ENCODE measurements at places on chromosomes 6 and 20.
A peak's percentile ranks its signal among the peaks of the same experiment; 100 is the strongest.

- DNase-seq: no peak
Observed at GRCh38 chr6:56708810-56709597, 66.3 kb upstream of the DST start.

GRCh38 chr6:166655713-166656229, 28.7 kb upstream of the RPS6KA2 start:
- DNase-seq: no peak

DNA sequence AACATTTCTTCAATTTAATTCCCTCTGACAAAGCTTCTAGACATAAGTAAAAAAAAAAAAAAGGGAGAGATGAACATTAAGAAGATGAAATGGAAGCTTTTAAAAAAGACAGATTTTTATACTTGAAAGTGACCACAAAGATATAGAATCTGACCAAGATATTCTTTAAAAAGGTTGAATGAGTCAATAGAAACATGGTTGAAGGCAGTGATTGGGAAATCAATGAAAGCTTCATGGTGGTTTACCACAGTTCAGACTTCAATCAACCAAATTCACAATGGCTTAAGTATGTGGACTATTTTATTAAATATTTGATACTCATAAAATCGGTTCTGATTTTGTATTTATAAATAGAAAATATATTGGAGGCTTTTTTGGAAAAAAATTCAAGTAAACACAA, 248.4 kb upstream of the HSF2 start:
- DNase-seq: no peak

- DNase-seq: no peak
Observed at GRCh38 chr6:24798740-24799540, at the start of gene ARMH2. ARMH2 (minus strand) TSS chr6:24798917; CDS start chr6:24798857, 60 bp downstream.

GRCh38 chr20:10219452-10219791, 792 bp downstream of the SNAP25 start:
- DNase-seq: peak; percentile 18

- no peak for DNase-seq
Observed at GRCh38 chr20:21089391-21089790, 16.8 kb downstream of the LINC00237 start.

- no peak for DNase-seq
Observed at GRCh38 chr6:46419576-46420002, 71.7 kb downstream of the RCAN2 start.

DNA sequence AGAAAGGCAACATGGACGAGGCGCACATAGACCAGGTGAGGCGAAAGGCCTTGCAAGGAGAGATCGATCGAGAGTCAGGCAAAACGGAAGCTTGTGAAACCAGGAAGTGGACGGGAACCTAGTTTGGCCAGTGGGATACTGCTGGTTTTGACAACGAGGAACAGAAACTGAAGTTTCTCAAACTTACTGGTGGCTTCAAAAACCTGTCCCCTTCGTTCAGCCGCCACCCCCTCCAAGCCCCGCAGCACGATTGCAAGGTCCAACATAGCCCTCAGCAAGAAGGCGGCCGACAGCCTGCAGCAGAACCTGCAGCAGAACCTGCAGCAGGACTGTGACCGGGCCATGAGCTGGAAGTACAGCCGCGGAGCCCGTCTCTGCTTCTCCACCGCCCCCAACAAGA, 238.0 kb downstream of the KHDC1L start:
- no peak for DNase-seq

GRCh38 chr6:144325232-144325631, 40.1 kb downstream of the UTRN start:
- DNase-seq: no peak

DNA sequence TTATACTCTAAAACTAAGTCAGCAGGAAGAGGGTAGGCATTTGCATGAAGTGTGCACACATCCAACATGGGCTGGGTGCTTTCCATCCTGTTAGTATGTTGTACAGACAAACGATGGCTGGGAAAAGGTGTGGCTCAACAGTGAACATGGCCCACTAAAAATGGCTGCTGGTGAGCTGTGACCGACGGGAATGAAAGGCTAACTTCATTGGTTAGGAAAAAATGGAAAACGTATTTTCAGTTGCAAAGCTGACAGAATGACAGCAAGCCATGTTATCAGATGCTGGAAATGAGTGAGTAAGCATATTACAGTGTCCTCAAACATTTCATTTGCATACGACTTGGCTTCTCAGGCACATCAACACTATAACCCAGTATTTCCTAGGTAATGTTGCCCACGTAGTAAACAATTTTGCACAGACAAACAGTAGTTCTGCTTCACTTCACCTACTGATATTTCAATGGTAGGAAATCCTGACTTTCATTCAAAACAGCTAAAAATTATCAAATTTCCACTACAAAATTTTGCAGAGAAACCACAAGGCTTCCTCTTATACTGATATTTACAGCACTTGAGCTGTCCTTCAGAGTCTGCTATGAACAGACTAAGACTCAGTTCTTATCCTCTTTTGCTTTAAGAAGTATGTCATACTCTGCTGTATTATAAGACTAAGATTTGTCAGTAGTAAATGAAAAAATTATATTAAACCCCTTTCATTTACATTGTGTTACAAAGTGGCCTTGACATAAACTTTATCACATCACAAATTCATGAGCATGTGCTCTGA, 98.9 kb downstream of the IRF4 start:
- no peak for DNase-seq

DNA sequence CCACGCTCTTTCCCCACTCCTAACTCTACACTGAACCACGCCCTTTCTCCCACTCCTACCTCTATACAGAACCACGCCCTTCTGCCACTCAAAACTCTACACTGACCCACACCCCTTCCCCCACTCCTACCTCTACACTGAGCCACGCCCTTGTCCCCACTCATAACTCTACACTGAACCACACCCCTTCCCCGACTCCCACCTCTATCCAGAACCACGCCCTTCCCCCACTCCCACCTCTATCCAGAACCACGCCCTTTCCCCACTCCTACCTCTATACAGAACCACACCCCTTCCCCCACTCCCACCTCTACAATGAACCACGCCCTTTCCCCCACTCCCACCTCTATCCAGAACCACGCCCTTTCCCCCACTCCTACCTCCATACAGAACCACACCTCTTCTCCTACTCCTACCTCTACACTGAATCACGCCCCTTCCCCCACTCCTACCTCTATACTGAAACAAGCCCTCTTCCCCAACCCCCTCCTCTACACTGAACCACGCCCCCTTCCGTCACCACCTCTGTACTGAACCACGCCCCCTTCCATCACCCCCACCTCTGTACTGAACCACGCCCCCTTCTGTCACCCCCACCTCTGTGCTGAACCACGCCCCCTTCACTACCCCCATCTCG, 10.1 kb downstream of the PXMP4 start:
- no peak for DNase-seq

DNA sequence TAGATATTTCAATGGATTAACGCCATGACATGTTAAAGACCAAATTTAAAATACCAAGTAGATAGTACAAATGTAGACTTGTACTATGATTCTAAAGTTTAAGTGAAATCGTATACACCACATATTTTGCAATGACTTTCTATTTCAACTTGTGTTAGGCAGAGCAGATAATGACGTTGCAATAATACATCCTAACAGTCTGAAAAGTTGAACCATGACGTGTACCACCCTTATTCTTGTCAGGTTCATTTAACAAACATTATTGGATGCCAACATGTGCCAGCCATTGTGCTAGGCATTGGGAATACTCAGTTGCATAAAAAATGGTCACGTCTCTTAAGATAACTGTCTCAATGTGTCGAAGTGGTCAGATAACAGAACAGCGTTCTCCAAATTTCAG, 50.0 kb downstream of the BCAS1 start:
- DNase-seq: no peak

DNA sequence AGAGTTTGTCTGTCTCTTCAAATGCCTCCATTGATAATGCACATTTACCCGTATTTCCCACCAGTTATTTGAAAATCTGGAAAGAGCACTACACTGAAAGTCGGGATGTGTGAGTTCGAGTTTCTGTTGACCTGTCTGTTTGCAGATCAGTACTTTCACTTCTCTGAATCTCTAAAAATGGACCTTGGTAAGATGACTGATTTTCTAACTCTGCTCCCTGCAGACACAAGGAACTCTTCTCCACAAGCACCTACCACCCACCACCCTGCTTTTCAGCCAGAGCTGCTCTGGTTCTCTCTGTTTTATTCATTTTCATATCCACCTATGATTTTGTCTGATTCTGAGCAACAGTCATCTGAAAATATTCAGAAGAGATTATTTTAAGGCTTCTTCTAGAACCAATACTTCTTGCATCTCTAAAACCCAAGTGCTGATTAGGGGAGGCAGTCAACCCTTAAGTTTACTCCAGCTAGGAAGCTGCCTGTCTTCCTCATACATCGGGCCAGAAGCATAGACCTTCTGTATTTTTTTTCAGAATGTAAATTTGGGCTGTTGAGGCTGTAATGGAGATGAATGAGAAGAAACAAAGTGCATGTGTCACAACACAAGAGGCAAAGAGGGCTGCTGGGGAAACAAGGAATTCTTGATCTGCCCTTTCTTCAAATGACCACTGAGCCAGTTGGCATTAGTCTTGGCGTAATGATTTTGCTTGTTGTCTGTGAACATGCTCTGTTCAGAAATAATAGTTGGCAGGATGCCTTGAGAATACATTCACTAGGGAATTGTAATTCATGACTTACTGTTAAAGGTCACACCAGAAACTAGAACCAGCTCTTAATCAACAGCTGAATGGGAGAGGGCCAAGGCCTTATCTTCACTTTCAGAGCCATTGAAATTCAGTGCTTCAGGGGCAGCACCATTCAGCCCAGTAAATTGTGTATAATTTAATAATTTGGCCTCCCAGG, 85.4 kb upstream of the MYLIP start:
- DNase-seq: no peak

DNA sequence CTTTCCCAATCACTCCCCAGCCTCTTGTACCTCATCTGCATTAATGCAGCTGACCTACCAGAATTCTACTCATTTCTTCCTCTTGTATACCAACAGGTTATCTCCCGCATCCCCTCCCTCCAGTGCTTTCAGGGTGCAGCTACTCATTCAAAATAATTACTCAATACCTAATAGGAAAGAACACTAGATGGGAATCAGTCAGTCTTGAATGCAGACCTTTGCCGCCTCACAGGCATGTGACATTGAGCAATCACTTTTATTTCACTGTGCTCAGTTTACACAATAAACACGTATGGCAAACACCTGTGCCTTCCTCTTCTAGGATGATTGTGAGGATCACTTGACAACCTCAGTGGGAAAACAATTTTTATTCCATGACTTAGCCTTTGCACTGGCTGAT, 13.3 kb downstream of the ZSCAN31 start:
- no peak for DNase-seq

DNA sequence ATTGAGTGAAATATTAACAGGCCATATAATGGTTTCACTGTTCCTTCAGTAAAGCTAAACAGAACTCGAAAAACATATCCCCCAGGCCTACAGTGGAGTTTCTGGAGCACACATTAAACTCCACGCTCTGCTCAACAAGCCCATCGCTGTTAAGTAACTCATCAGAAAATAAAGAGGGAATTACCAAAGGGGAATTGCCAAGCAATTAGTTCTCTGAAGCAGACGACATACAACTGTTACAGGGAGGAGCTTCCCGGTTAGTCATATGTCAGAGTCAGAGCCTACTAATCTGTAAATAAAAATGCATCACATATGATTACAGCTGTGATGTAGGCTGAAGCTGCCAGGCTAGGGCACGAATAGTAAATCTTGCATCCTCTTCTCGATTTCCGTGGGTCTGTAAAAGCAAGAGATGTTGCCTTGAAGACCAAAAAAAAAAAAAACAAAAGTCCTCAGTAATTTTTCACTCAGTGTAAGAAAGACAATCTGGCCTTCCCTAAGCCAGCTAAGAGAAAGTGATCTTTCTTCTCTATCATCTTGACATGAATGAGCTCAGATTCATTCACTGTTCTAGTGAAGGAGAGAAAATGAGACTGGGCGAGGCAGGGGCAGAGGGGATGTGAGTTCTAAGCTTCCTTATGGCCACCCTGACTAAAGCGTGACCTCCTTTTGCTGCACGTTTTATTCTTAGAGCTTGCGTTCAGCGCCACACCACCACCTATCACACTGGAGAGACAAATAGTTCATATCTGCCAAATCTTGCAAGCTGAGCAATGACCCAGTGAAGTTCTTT, 13.8 kb downstream of the ATXN1 start:
- DNase-seq: no peak

GRCh38 chr6:82030761-82031503, 216.6 kb downstream of the IBTK start:
- DNase-seq: no peak

GRCh38 chr6:29567541-29567940, 8.0 kb upstream of the UBD start:
- DNase-seq: no peak

- no peak for DNase-seq
Observed at GRCh38 chr20:20630551-20630950, 81.9 kb downstream of the RALGAPA2 start.

GRCh38 chr6:12956991-12957320, 240.4 kb downstream of the PHACTR1 start:
- no peak for DNase-seq

GRCh38 chr20:41701588-41702348, 83.6 kb upstream of the CHD6 start:
- no peak for DNase-seq

DNA sequence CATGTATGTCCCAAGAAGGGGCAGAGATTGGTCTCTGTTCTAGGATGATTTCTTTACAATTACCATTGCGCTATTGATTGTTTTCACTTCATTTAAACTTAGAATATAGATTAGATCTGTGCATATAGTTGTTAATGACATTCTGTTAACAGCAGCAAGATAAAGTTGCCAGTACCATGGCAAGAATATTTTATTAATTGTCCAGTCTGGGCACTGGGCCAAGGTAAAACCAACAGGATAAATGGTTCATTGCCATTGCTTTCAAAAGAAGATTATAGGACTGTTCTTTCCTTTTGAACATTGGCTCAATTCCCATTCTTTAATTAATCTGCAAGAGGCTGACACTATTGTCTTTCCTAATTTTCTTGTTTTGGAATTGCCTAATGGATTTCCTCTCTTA, 592.4 kb downstream of the RFPL4B start:
- no peak for DNase-seq

- no peak for DNase-seq
Observed at GRCh38 chr6:145699462-145699861, 35.9 kb downstream of the EPM2A start.

DNA sequence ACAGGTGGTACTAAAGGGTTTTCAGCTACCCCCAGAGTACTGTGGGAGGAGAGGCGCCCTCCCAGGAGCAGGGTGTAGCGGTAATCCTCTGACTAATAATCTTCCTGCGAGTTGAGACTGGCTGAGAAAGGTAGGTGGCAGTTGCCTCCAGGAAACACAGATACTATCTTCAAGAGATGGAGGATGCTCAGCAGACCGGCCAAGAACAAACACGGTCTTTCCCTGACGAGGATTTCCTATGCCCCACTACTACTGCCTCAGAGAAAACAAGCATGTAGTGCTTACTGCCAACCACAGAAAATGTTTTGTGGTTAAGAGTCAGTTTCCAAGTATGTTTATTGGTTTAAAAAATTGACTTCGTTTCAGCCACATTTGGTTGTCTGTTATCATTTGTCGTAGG, 26.8 kb downstream of the C6orf89 start:
- no peak for DNase-seq
